CD4-positive, alpha-beta T cell treated with Interleukin-12 subunit alpha and Interleukin-12 subunit beta, for 1 hour (primary cell): ENCODE measurements at places on chromosomes 5 and 9.

DNA sequence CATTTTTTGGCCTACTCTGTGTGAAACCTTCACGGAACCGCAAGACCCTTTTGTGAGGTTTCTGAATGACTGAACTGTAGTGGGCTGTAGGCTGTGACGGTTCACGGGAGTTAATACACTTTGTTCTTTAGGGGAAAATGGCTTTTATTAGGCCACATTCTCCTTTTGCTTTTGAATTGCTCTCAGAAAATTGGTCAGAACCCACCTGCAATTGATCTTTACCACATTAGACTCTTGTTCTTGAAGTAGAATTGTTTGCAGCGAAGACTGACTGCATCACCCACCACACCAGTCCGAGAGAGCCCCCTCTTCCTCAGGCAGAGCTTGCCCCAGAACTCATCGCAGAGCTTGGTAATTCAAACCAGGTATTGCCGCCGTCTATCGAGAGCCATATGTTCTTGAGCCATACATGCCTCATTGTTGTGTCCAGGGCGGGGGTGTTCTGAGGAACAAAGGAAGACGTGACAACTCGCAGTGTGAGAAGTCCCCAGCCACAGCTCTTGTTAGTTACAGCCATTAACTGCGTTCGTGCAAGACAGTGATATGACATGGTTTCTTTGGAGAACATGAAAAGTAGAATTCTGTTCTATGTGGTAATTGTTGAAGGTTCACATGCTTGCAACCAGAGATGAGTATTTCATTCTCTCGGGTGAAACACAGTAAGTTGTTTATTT lies 166.4 kb upstream of the OTULINL start:
- DNase-seq: peak; percentile 21

DNA sequence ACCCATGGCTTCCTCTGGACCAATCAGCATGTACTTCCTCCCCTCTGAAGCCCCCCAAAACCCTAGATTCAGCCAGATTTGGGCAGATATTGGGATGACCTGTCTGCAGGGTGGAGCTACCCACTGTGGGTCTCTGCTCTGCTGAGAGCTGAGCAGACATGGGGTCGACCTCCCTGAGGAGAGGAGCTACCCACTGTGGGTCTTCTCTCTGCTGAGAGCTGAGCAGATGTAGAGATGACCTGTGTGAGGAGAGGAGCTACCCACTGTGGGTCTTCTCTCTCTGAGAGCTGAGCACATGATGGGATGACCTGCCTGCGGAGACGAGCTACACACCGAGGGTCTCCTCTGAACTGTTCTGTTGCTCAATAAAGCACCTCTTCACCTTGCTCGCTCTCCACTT lies 89.6 kb downstream of the CAVIN4 start:
- no peak for DNase-seq

DNA sequence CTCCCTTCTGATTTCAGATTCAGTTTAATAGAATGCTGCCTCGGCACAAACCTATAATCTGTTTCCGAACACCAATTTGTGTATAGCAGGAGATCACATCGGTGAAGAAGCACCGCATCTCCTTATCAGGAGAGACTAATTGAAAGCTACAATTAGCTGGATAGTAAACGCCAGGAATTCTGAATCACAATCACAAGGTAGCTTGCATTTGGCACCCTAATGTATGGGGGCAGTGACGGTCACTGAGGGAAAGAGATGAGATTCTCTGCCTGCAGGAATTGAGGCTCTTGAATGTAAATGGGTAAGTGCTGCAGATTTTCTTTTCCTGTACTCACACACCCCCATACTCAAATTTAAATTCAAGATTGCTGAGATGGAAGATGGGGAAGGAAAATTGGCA lies 373.6 kb upstream of the ZNF608 start:
- DNase-seq: no peak

DNA sequence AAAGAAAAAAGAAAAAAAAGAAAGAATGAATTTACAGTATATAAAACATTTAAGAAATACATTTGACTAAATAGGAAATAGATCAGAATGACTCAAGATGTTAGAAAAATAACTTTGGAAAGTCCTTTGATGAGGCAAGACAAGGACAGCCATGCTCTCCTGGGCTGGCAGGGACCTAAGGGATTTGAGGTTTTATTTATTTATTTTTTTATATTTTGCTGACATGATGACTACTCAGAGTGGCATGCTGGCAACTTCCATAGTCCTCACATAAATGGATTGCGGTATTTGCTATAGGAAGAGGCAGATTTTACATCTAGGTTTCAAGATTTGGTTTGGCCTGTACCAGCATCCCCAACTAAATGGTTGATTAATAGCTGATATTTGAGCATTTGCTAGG lies 17.7 kb downstream of the SLC28A3 start:
- no peak for DNase-seq

GRCh38 chr9:90088434-90088833 lies 483.6 kb downstream of the GADD45G start:
- DNase-seq: no peak

DNA sequence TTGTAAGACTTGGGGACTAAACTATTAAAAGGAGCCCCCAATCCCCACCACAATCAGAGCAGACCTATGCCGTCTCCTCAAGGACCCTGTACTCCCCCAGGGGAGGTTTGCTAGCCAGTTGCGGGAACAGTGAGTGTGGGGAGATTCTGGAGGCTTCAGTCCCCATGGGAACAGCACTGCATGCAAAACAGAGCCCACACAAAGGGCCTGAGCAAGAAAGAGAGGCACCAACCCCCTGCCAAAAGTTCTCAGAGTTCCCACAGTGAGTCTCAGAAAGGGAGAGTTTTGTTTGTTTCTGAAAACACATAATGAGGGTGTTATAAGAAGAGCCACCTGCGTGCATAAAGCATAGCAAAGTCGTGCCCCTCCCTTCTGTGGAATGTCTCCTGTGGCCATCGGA lies 56.6 kb downstream of the CFAP90 start:
- DNase-seq: no peak

DNA sequence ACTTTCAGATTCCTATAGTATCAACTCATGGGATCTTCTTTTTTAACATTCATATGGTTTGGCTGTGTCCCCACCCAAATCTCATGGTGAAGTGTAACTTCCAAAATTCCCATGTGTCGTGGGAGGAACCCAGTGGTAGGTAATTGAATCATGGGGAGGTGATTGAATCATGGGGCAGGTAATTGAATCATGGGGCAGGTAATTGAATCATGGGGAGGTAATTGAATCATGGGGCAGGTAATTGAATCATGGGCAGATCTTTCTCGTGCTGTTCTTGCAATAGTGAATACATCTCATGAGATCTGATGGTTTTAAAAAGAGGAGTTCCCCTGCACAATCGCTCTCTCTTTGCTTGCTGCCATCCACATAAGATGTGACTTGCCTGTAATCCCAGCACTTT lies 21.8 kb upstream of the AGGF1 start:
- DNase-seq: no peak

- no peak for DNase-seq
Observed at GRCh38 chr9:68678430-68678829, 26.6 kb upstream of the PIP5K1B start.

DNA sequence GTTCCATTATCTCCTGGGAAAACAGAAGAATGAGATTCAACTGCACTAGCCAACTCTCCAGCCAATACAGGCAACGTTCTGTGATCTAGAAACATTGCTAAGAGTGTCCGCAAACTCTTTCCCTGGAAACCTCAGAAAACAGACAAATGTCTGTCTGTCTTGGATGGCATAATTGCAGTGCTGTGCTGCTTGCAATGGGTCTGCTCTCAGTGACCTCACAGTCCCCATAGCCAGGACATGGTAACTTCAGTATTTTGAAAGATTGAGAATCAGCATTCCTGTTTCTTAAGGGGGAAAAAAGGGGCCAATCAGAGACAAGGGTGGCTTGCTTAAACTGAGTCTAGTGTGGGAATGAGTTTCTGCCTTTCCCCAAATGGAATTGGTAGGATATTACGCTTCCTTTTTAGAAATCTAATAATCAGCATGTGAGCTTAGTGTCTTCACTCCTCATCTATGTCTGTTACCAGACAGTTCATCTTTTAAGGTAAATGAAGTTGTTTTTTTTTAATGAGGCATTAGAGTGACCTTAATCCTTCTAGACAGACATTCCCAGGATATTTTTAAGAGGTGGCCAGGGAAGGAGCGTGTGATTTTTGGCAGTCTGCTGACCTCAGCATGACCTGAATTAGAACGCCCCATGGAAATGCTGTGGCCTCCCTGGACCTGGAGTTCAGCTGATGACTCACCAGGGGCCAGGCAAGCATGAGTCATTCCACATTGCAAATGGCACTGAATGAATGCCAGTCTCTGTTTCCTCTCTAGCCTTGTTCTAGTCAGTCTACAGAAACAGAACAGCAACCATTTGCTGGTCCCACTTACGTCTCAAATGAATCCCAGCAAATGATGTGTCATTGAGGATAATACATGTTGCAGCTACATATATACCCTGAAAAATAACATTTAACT lies 210.2 kb upstream of the ACTBL2 start:
- DNase-seq: no peak

DNA sequence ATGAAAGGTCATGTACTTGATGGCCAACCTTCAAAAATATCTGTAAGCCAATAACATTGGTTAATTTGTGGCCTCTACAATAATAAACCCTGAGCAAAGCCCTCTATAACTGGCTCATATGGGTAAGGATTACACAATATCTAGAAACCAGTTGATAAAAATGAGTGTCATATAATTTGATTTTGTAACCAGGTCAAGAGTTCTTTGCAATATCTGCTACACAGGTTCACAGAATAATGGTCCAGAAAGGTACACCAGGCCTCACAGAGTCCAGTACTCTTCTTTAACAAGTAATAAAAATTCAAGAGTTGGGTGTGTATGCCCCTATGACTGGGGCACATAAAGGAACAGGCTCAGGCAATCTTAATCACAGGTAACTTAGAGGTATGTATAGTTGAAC lies 95.3 kb downstream of the AUH start:
- no peak for DNase-seq

- DNase-seq: no peak
Observed at GRCh38 chr5:170474489-170475274, 29.1 kb upstream of the KCNIP1 start.

- no peak for DNase-seq
Observed at GRCh38 chr5:80128141-80128540, 93.0 kb downstream of the THBS4 start.

GRCh38 chr9:84750152-84750865 lies 80.8 kb downstream of the NTRK2 start:
- no peak for DNase-seq

DNA sequence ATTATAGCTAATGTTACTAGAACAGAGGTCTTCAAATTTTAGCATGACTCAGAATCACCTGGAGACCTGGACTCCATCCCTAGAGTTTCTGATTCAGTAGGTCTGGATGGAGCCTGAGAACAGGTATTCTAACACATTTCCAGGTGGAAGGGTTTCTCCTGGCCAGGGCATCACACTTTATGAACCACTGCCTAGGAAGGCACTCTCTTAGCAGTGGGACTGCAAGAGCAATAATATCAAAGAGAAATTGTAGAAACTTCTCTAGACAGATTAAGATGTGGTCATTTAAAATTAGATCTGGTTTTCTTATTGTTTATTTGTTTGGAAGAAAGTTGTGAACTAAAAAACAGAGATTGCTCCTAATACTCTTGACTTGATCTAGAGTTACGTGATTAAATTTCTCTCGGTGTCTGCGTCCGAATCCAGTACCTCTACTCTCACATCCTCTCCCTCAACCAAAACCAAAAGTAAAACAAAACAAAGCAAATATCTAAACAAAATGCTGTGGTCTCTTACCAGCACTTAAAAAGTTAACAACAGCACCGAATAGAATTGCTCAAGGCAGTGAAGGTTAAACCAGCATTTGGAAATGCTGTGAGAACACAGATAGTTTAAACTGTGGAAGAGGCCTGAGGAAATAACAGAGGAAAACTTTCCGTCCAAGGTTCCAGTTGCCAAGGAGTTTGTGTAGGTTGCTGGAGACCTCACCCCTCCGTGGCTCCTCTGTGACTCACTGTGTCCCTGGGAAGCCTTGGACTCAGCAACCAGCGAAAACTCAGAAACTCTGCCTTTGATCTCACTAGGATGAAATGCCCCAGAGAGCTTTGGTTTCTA lies 193.4 kb downstream of the ARRDC3 start:
- DNase-seq: no peak

GRCh38 chr5:61887271-61887670 lies 418.7 kb upstream of the KIF2A start:
- no peak for DNase-seq

DNA sequence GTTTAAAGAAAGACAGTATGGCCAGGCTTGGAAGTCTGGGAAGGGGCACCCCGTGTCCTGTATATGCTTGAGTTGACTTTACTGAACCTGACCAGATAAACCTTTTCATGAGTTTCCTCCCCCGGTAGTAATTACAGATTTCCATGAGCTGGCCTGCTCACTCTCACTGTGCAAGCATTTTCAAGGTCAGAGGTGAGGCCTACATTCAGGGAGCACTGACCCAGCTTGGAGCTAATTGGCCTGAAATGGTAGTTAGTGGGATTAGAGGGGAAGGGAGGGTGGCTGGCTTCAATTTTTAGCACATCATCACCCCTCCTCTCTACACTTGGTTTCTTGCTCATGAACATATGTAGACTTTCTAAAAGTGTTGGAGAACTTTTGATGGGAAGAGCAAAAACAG lies 99.2 kb downstream of the PSAT1 start:
- no peak for DNase-seq

DNA sequence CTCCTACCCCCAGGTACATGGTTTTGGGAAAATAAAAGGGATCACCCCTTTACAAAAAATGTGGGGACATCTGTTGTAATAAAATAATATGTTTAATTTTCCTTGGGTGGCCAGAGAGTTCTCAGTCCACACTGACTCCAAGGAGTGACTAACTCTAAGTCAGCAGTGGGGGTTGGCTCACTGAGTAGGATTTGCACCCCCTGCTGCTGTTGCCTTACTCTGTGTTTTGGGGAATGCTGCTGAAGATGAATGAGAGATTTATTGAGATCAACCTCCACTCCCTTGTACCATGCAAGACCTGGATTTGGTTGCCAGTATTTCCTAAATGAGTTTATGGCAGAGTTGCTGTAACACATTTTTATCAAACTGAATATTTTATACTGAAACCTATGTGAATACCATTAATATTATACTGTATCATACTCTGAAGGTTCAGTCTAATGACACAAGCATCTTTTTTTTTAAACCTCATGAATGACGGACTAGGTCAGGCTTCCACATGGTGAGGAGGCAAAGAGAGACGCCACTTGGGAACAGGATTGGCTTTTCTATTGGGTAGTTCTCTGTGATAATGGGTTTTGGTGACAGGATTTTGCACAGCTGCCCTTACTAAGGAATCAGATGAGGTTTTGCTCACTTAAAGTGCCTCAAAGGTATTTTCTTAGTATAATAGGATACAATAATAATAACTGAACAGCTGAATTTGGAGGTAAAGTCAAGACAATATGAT lies 121.3 kb upstream of the OSMR start:
- no peak for DNase-seq

- no peak for DNase-seq
Observed at GRCh38 chr5:67182301-67182790, 14.3 kb downstream of the CD180 start.
